ENCODE measurements at places on chromosomes 6 and 20.

GRCh38 chr6:24543683-24544082 is 48.9 kb downstream of the ALDH5A1 start:
- no peak for DNase-seq

- DNase-seq = no peak
Observed at GRCh38 chr6:159654483-159655098, 38.5 kb downstream of the SOD2 start.

- no peak for DNase-seq
Observed at GRCh38 chr6:138722425-138723371, 50.9 kb upstream of the CCDC28A start.

GRCh38 chr6:136846046-136846445 is 23.7 kb downstream of the PEX7 start:
- DNase-seq = peak; percentile 35

Data from activated CD4-positive, alpha-beta memory T cell treated with anti-CD3 and anti-CD28 coated beads for 36 hours (primary cell).